MG63 (cell line): ENCODE measurements at places on chromosomes 1 and 21.

DNA sequence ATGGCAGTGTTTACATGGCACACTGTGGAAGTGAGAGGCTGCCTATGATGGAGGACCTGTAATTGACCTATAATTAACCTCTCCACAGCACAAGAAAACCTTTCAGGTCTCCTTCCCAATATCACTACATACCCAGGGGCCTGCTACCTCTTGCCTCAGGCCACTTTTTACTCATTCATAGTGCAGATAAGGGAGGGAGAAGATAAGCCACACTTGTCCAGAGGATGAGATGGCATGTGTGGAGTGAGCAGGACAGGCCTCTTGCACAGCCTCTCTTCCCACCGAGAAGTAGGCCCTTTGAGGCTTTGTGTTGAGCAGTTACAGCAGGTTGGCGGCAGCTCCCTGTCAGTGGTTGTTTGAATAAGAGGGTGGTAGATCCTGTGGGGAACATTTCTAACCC is 31.1 kb upstream of the IKBKE start:
- no peak for DNase-seq

GRCh38 chr1:245060684-245061374 is 94.0 kb upstream of the KIF26B start:
- peak; percentile 69 for DNase-seq

DNA sequence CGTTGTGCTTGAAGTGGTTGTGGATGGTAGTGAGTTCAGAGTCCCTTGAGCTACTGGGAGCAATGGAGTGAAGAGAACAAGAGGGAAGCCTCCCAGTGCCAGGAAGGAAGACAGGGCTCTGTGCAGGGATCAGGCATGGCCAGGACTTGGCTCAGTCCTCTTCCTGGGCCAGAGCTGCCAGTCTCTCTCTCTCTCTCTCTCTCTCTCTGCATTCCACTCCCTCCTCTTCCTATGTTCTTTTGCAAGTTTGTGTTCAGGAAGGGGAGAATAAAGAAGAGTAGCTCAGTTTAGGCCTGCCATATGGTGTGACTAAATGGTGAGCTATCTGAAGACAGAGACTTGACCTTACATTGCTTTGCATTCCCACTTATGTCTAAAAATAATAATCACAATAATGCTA is 20.5 kb upstream of the RPTN start:
- peak; percentile 87 for DNase-seq

GRCh38 chr1:157156058-157156541 is 17.9 kb upstream of the ETV3 start:
- DNase-seq = peak; percentile 64

DNA sequence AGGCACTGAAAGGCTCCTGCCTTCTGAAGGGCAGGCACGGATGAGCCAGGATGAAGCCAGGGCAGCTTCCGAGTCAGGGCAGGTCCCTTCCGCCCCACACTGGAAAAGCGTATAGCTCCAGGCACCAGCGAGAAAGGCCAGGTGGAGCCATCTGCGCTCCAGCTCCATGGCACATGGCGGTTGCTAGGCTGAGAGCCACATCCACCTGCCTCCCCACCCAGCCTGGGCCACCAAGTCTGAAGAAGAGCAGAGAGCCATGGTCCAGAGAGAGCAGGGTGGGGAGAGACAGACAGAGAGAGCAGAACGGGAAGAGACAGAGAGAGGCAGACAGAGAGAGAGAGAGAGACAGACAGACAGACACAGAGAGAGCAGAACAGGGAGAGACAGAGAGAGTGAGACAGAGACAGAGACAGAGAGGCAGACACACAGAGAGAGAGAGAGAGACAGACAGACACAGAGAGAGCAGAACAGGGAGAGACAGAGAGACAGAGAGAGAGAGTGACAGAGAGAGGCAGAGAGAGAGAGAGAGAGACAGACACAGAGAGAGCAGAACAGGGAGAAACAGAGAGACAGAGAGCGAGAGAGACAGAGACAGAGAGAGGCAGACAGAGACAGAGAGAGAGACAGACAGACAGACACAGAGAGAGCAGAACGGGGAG is 5.2 kb downstream of the FNDC10 start:
- DNase-seq = no peak
